Stimulated activated CD4-positive, alpha-beta T cell treated with anti-CD3 and anti-CD28 coated beads, Interleukin-2, amount 100 ng/mL, for 4 hours (primary cell): ENCODE measurements at places on chromosomes 6 and 20.

- DNase-seq, result no peak
Measured at GRCh38 chr6:151963001-151963400, 155.5 kb downstream of the ESR1 start.

DNA sequence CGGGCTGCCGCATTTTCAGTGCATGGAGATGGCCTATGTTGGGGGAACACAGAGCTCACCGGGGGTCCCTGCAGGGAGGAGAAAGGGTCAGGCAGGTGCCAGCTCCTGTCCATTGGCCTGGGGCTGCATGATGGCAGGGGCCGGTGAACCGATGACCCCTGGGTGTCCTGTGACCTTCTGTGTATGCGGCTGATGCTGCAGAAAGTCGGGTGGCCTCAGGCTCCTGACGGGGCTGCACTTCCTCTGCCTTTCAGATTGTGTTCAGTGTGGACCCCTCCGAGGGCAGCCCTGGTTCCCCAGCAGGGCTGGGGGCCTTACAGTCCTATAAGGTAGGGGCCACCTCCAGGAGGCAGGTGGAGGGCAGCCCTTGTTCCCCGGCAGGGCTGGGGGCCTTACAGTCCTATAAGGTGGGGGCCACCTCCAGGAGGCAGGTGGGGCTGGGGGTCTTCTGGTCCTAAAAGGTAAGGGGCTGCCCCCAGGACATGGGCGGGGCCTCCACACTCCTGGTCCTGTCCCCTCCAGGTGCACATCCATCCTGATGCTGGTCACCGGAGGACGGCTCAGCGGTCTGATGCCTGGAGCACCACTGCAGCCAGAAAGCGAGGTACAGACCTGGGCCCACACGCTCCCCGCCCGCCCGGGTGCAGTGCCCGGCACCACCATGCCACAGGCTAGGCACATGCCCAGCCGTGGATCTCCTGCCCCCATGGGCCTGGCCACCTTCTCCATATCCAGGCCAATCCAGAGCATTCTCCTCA, 11.0 kb upstream of the TNFRSF6B start:
- no peak for DNase-seq

- DNase-seq, result no peak
Measured at GRCh38 chr6:13120483-13121482, 207.6 kb downstream of the TBC1D7 start.

DNA sequence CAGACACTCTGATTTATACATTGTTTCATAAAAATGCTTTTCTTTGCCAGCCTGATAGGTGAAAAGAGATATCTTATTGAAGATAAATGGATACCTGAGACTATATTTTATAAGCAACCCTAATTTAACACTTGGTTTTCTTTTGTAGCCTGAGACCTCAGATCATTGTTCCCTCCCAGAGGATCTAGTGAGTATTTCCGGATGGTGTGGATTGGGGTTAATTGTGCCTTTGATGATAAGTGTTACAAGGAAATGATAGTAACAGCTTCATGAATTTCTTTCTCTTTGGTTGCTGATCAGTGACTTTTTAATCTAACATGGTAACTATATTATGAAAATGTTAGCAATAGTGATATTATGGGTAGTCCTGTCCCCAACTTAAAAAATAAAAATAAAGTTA, 30.4 kb downstream of the KDM1B start:
- DNase-seq, result no peak

DNA sequence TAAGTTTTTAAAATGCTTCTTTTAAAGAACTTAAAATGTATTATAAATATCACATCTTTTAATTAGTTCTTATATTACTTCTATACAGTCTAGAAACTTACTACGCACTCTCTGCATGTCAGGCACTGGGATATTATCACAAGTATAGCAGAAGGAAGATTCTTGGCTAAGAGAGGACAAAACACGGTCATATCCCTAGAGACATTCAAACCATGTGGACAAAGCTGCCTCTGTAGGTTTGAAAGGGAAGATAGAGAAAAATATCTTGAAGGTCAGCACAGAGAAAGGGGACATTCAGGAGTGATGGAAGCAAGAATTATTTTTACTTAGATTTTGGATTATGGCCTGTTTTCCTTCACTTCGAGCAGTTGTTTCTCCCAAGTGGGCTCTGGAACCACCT, 64.1 kb downstream of the LRRC1 start:
- DNase-seq, result no peak

DNA sequence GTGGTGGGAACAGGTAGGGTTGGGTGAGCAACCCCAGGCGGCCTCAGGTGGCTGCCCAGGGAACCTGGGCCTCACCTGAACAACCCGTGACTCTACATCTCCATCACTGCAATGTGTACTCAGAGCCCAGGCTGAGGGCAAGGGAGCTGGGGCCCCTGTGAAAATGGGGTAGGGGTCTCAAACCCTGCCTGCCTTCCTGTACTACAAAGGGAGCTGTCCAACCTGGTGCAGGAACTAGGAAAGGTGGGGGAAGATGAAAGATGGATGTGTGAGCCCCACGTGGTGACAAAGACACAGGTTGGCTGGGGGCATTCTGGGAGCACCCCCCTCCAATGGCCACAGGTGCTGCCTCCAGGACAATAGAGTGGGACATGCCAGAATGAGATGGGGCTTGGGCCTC, 62.1 kb upstream of the SLC2A12 start:
- no peak for DNase-seq

DNA sequence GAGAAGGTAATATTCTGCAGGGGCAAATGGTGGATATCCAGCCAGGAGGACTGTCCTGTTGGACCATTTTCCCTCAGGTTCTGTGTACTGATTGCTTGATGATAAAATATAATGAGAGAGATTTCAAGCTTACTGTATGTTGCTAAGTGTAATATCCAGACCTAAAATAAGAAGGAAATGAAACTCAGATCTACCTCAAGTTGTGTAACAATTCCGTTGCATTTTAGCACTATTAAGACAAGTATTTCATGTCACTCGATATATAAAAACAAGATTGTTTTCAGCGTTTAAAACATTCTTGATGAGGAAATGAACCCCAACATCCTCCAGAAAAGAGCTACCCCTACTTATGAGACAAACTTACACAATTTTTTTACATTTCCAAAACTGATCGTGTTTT, 57.2 kb downstream of the RGS17 start:
- DNase-seq, result no peak

DNA sequence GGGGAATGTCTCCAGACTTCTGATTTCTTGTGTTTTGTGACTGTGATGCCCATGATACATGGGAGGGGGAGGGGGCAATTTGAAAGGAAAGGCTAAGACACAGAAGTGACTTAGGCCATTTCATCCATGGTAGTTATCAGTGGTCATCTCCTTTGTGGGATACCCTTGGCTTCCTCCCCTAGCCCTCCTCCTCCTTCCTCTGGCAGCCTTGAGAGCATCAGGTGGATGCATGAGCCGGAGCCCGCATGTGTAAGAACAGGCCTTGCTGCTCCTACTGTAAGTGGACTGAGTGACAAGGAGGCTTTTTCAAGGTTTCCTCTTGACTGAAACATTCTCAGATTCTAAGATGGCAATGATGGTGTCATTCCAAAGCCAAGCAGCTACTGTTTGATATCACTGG, 874 bp downstream of the CD83 start:
- no peak for DNase-seq

- no peak for DNase-seq
Measured at GRCh38 chr6:47519279-47519678, 41.7 kb downstream of the CD2AP start.

- no peak for DNase-seq
Measured at GRCh38 chr6:93417421-93418013, 1.8 kb downstream of the EPHA7 start.

DNA sequence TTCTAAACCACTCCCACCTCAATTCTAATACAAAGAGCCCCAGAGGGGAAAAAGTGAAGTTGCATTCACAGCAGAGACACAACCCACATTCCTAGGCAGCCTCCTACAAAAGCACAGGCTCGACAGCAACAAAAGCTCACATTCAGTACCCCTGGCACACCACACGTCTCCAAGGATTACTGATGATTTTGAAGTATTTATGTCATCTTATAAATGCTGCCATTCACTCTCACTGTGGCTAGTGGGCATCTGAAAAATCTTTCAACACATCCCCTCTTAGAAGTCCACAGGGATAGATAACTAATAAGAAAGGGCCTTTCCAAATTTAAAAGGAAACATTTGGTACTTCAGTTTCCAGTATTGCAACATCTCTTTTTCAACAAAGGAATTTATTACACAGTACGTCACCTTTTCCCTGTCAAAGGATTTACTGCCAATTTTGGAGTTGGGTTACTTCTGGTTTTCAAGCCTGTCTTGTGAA, 146.7 kb downstream of the TASP1 start:
- no peak for DNase-seq
